Frontal cortex (tissue), 4 donors: ENCODE measurements at places on chromosomes 13 and 19. TPM values are rescaled to one million over a fixed set of nuclear protein-coding genes. Genes with fewer than 3 reads are reported as not detected.

The MAB21L1 gene
- 1.6 TPM for total RNA-seq

The PPP2R1A gene
- total RNA-seq, result 159 TPM

The FCER2 gene
- not detected for total RNA-seq

The KIR3DL1 gene
- total RNA-seq, result not detected

The SERPINE3 gene
- total RNA-seq, result 0.41 TPM

The SAMD4B gene
- total RNA-seq, result 13.0 TPM

The C19orf67 gene
- total RNA-seq, result not detected
